T-helper 2 cell (primary cell): ENCODE measurements at places on chromosomes 7 and 10.
A peak's percentile ranks its signal among the peaks of the same experiment; 100 is the strongest.

DNA sequence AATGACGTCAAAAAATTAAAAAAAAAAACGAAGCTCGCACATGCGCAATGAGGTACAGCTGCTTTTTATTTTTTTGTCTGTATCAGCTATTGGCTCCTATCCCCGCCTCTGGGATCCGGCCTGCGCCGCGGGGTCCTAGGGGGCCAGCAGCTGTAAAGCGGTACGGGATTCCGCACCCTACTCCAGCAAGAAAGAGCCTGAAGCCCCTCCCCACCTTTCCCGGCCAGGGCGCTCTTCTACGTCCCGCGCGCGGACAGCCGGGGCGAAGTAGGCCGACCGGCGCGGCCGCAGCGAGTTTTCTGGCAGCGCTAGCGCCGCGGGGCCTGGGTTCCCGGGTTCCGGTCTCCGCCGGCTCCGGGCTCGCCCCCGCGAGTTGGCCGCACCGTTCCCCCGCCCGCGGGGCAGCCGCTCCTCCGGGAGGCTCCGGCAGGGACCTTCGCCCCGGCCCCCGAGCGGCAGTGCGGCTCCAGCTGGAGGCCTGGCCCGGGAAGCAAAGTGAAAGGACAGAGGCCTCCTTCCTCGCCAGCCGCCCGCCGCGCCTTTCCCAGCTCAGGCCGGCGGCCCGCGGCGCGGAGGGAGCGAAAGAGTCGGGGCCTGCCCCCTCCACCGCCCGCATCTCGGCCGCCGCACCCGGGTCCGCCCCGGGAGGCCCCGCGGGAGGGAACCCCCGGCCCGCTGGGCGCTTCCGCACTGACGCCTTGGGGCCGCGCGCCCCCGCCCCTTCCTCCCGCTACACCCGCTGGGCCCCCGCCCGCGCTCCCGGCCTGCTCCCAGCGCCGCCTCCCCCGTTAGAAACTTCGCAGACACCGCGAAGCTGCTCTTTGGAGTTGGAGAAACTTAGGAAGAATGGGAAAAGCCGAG is 4.7 kb upstream of the SPAG6 start:
- DNase-seq: peak; percentile 26

DNA sequence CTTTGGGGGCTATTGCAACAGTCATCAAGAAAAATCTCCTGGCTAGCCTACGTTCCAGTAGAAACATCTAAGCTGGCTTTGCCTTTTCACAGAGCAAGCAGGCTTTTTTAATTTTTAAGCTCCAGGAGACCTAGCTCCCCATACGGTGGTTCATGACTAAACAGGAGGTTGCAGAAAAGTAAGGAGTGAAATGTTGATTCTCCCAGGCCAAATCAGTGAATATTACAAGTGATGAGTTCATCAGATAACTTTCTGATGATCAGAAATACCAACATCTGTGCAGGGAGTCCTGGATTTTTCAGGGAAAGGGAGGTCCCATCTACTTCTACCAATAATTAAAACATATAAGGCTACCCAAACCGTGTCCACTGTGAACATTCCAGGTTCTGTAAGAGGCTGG is 477.3 kb upstream of the CELF2 start:
- DNase-seq: no peak

DNA sequence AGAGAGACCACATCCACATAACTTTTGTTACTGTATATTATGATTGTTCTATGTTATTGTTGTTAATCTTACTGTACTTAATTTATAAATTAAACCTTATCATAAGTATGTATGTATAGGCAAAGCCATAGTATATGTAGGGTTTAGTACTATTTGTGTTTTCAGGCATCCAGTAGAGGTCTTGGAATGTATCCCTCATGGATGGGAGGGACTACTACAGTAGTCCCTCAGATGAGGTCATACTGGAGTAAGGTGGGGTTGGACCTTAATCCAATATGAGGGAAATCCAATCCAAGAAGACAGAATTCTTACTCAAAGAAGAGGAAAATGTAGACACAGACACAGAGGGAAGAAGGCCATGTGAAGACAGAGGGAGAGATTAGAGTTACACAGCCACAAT is 34.1 kb upstream of the MALRD1 start:
- DNase-seq: no peak

DNA sequence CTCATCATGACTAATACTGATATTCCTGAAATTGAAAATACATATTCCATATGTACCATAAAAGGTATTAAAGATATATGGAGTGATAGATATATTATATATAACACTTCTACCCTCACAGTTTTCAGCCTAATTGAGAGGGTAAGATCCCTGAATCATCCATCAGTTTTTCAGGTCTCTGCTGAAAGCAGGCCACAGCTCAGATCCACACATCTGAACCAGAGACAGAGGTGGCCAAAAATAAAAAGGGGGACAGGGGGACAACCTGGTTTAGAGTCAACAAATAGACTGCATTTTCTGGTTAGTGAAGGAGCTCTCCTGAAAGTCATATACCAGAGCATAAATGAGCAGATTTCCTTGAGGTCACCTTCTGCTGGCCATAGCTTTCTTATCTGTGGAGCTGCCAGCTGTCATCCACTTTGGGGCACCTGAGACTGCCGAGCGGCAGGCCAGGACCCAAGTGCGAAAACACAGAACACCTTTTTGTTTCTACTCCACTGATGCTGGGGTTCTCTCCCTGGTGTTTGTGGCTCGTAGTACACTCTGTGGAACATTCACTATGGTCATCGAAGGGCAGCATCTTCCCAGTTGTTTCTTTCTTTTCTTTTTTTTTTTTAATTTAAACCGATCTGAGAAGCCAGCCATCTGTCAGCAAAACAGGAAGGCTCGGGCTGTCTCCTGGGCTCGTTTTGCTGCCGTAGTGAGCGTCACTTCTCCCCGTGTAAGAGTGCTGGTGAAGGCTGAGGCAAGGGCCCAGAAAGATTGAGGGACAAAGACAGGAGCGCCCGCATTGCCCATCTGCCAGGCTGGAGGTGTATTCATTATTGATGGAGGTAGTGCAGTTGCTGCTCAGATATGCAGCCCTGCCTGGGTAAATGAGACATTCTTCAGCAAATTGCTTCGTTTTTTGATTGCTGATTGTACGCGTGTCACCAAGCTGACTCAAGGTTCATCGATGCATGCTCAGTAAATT is 13.5 kb downstream of the IKZF1 start:
- no peak for DNase-seq

- DNase-seq: no peak
Measured at GRCh38 chr10:47441938-47442337, 42.0 kb downstream of the ANXA8 start.

- no peak for DNase-seq
Measured at GRCh38 chr7:122485856-122486255, 181.3 kb upstream of the FEZF1 start.

GRCh38 chr10:18359812-18360211 is 219.6 kb downstream of the CACNB2 start:
- DNase-seq: no peak

DNA sequence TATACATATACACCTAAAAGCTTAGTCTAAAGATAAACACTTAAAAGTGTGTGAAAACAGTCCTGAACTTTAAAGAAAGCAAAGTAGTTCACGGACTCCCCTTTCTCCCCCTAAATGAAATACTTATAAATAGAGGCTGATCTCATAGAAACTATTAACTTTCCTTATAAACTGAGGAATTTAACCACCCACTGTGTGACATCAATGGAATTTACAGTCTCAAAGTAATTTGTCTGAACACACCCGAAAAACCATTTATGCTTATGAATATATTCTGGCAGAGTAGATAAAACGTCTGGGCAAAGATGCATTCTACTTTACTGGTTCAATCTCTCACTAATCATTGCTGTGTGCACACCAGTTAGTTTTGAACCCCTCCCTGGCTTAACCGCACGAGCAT is 181.8 kb upstream of the DGKB start:
- no peak for DNase-seq

DNA sequence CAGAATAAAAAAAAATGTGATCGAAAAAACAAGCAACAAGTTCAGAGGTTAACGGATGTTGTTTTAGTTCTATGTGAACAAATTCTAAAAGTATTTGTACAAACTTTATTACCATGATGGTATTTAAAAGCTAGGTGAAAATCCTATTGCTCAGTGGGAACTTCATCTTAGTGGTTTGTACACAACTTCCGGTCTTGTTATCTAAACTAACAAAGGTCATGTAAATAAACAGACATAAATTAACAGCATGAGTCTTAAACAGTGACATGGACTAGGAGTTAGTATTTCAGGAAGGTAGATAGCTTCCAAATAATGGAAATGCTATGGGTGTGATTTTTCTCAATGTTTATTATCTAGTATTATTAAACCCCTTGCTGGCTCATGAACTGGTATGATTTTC is 83.8 kb downstream of the SPAG6 start:
- no peak for DNase-seq

GRCh38 chr10:36888925-36889573 is 236.3 kb upstream of the ANKRD30A start:
- no peak for DNase-seq

DNA sequence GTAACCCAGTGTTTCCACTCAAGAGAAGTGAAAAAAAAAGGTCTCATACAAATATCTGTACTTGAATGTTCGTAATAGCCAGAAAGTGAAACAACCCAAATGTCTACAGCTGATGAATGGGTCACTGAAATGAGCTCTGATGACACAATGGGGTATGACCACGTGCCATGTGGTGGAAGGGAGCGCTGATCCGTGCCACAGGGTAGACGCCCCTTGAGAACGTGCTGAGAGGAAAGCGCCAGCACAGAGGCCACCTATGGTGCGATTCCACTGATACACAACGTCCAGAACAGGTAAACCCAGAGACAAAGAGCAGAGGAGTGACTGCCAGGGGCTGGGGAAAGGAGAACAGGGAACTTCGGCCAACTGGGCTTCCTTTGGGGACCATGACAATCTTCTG is 50.3 kb downstream of the MAD1L1 start:
- no peak for DNase-seq

- DNase-seq: no peak
Measured at GRCh38 chr7:12893292-12893691, 205.9 kb downstream of the ARL4A start.

DNA sequence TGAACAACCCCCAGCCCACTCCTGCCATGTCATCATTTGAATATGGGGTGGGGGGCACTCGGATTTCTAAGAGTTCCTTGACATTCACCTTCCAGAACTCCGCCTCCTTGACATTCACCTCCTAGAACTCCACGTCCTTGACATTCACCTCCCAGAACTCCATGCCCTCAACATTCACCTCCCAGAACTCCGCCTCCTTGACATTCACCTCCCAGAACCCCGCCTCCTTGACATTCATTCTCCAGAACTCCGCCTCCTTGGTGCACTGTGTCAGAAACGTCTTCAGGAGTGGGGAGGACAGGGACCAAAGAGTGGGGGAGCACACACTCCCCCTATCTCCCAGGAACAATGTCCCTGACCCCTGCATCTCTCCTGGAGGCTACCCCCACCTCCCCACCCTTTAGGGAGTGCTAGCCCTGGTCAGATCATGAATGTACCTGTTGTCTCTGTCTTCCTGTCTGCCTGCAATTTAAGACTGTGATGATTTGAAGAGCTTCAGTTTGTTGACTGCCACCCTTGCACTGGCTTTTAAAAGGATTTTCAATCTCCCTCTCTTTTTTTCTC is 110.1 kb downstream of the NPTX2 start:
- DNase-seq: no peak

DNA sequence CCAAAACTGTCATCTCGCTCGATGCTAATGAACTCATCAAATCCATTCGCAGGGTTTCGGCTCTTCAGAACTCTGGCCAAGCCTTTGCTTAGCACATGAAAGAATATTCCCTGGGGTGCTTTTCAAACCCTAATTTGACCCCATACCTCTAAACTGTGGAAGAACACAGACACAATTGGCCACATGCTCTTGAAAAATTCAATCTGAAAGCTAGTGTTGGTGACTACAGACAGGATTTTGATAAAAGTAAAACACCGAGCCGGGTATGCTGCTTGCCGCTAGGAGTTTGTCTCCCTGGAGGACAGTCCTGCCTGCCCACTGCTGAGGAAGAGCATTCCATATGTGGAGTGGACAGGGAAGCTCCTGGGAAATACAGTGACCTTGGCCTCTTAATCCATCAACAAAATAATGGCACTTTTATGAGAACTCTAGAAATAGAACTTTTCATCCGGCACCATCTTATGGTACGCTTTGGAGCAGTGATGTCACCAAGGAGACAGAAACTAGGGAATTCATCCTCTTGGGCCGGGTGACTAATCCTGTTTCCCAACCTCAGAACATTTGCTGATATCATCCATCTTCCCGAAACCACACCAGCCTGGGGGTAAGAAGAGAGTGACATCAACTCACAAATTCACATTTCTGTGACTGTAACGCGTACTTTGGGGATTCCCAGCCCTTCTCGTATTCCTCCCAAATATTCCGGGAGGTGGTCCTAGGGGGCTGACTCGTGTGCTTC is 34.2 kb downstream of the MTURN start:
- DNase-seq: no peak

DNA sequence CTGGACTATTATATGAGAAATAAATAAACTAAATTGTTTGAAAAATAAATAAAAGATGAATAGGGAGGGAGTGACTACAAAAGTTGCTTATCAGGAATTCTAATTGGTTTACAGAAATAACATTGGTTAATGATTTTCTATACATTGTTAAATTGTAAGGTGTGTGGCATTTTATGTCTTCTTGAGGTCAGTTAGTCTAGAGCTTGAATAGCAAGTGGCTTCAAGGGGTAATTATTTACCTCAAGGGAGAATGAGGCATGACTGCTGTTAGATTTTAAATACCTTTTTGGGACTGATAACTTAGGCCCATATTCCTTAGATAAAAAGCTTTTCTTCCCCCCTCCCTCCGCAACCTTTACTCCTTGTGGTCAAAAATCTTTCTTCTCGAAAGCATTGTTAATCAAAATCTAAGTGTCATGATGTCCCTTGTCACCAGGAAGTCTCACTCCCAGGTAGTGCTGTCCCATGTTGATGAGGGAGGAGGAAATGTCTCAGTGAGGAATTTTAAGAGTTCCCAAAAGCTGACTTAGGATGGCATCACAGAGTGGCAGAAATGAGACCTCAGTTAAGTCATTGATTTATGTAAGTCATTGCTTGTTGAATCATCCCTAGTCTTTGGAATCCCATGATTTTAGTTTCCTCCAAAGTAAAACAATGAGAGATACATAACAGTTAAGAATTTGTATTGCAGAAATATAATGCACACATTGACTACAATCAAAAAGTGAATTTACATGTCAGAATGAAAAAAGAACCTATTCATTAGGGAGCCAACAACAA is 71.5 kb downstream of the MAPK8 start:
- DNase-seq: no peak

DNA sequence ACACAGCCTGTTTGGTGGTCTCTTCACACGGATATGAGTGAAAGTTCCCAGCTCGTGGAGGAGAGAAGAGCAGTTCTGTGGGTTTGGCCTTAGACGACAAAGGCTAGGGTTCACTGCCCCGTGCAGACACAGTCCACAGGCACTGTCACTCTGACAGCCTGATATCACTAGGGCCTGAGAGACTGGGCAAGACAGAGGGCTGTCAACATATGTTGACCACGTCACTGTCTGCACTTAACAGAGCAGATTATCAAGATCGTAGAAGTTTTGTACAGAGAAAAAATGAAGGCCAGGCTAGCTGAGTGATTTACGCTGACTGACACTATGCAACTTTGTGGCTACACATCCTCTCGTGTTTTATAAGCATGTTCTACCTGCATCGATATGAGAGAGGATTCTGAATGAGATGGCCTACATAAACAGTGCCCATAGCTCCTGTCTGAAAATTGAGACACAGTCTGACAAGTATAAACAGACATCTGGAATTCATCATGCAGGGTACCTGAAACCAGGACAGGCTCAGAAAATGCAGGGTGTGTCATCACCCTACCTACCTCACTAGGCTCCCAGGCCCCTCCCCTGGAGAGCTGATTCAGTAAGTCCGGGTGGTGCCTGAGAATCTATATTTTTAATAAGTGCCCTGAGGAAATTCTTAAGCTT is 120.0 kb downstream of the SGMS1 start:
- DNase-seq: no peak
